ENCODE measurements at places on chromosomes 5 and 9.
A peak's percentile ranks its signal among the peaks of the same experiment; 100 is the strongest.

- no peak for DNase-seq
These were observed 31.6 kb downstream of the CSNK1A1 start for GRCh38 chr5:149519601-149520000.

DNA sequence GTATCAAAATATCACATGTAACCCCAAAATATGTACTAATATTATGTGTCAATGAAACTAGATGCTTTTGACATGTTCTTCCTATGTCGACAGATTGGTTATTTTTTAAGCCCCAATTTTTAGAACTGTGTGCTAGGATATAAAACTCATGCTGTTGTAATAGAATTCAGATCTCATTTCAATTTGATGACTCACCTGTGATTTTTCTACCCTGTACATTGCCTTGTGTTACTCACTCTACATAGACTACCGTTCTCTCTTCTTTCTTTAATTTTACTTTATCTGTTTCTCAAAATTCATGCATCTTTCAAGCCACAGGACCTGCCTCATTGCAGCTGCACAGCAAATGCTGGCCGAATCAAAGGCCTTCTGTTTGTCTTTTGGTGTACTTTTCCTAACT, 284.5 kb downstream of the MAT2B start:
- no peak for DNase-seq

DNA sequence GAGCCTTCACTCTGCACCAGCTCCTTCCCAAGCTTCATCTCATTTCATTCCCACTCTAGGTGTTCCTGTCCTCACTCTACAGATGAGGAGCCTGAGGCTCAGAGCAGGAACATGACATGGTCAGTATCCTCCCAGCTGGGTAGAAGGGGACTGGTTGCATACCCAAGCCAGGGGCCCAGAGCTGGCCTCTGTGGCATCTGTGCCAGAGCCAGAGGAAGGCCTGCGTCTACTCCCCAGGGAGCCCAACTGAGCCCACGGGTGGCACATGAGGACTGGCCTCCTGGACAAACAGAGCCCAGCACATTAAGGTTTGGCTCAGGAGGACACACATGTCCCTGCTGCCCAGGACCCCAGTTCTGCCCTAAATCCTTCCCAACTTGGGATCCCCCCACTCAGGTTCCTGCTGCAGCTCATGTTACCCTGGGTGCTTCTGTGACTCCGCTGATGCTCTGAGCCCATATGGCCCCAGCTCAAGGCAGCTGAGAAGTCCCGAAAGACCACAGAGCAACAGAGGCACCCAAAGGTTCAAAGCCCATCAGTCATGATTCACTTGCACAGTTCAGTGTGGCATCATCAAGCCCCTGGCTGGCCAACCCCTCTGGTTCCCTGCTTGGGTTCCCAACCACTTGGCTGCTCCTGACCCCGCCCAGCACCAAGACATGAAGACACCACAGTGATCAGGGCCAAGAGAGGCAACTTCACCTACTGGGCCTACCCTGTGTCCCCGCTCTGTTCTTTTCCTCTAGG, 8.5 kb upstream of the NEURL1B start:
- no peak for DNase-seq

DNA sequence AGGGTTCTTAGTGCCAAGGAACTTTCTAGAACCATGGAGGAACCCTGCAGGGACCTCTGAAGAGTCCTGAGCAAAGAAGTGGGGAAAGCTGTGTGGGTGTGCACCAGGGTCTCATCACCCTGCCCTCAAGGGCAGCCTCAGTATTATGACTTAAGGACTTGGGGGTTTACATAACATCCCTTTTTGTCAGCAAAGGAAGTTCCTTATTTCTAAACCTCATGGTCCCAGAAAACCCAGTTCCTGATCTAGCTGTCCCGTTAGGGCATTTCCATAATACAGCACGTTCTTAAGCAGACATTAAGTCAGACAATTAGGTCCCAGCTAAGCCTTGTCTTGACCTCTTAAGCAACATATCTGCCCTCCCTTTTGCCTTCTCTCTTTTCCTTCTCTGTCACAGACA, 57.3 kb downstream of the DAPK1 start:
- DNase-seq: peak; percentile 94

GRCh38 chr9:72443855-72444254, 77.6 kb upstream of the TMC1 start:
- DNase-seq: peak; percentile 91

DNA sequence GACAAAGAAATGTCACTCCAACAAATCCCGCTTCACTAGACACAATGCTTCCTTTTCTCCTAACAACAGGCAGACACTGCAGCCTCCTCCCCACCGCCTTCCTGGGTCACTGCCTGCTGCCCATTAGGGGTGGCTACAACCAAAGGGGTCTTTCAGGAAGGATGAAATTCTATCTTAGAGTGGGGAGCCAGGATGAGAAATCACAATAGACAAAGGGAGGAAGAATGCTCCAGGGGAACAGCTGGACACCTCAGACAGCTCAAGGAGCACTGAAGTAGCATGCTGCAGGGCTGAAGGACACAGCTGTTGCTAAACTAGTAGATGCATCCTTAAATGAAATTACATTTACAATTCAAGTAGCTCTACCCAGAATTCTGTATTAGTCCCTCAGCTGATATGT, 54.2 kb downstream of the PRELID2 start:
- DNase-seq: no peak

- no peak for DNase-seq
These were observed 5.4 kb downstream of the MRPS27 start for GRCh38 chr5:72314571-72315172.

- DNase-seq: peak; percentile 76
These were observed 9.5 kb upstream of the NFIL3 start for GRCh38 chr9:91433180-91433579.

- DNase-seq: no peak
These were observed 102.2 kb upstream of the IL7R start for GRCh38 chr5:35754481-35754880.

DNA sequence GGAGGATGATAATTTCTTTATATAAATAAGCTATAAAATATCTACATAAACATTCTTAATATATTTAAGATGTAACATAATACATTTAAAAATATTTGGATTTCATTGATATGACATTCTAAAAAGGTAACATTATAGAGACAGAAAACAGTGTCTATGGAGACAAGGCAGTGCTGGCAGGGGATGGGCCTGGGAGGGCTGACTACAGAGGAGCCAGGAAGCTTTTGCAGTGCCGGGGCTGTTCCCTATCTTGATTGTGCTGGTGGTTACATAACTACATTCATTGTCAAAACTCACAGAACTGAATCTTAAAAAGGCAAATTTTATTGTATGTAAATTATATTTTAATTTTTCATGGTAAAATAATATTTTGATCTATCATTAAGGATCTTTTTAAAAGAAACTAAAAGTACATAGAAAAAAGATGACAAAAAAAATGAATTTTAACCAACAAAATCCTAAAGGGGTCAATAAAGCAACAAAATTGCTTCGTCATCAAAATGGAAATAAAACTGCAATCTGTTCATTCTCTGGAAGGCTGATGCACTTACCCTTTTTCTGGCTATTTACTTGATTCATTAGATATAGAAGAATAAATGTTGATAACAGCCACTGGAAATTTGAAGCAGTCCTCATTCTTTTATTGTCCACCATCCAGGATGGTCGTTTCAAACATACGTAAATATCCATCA, 26.3 kb downstream of the LIFR start:
- no peak for DNase-seq

DNA sequence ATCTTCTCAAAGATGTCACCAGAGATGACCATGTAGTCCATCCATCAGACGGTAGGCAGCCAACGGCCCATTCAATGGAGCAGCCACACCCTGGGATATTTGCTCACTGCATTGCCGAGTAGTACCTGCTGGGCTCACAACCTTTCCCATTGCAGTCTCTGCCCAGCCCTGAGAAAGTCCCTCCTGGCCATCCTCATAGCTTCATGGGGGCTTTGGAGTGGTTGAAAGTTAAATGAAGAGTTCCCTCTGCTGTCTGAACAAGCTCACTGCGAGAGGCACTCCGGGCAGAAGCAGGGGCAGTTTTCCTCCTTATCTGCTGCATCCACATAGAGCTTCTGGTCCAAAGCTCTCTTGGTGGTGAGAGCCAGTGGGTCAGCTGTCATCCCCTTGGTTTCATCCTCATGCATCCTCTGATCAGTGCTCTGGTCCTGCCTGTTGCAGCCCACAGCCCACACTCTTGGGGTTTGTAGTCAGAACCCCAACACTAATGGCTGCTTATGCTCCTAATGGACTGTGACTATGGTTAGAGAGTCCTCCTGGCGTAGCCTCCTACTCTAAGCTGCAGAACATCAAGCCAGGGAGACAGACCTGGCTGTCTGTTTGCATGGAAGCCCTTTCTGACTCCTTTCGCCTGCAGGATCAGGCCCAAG, 23.3 kb downstream of the TNFSF8 start:
- peak; percentile 50 for DNase-seq

DNA sequence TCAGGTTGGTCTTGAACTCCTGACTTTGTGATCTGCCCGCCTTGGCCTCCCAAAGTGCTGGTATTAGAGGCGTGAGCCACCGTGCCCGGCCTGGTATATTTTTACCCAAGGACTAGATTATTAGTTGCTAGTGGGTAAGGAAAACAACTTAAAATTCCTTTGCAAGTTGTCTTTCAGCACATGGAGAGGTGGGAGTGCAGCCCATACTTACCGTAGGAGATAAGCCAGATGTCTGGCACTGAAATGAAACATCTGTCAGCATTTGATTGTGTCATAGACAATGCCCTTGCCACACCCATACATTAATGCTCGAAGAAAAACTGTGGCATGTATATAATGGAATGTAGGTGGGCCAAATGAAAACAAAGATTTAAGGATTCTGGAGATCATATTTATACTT, 36.6 kb upstream of the ANKH start:
- no peak for DNase-seq

DNA sequence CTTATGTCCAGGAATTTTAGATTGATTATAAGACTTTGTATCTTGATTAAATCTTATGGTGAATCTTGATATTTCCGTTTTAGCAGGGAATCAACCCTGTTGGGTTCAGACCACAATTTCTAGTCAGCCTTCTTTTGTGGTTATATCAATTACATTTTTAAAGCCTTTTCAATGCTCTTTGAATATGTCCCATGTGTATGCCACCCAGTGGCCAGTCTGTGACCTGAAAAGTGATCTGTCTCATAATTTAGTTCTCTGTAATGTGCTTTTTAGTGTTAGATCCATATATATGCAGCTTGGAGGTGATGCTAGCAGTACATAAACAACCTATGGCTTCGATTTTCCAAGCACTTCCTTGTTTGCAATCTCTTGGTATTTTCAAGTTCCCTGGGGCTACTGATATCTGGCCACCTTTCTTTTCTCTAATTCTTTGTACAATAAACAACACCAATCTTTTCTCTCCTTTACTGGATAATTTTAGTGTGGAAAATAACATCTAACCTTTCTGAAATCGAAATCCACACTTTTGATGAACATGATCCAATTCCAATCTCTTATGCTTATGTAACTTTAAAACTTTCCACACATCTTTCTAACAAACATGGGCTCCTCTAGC, 28.8 kb downstream of the PDE8B start:
- peak; percentile 37 for DNase-seq

- no peak for DNase-seq
These were observed 1.4 kb downstream of the RGS7BP start for GRCh38 chr5:64507264-64507605.

All from suppressor macrophage treated with lipopolysaccharide for 4 hours (primary cell).